ENCODE measurements at places on chromosomes 1 and 21. TPM values are rescaled to one million over a fixed set of nuclear protein-coding genes. Genes with fewer than 3 reads are reported as not detected.

Gene CD244
- 2.0 TPM for total RNA-seq

Gene FCAMR
- total RNA-seq: not detected

Gene COL8A2
- total RNA-seq: not detected

GRCh38 chr1:90044346-90044745, 49.4 kb downstream of the ZNF326 start:
- DNase-seq: no peak

DNA sequence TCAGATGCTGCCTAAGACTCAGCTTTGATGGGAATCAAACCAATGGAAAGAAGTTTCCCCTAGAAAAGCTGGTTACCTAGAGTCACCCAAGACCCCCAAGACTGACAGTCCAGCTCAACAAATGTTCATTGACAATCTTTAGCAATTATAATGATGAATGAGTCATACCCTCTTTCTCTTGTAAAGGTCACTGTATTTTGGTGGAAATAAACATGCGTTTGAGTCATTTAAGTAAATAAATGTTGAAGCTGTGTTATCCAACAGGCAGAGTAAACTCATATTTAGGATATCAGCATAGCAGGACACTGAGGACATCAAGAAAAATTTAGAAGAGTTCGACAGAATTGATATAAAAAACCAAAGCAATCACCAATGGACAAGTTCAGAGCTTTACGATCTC, 295.9 kb downstream of the RGS7 start:
- no peak for DNase-seq

GRCh38 chr1:64092851-64093371, 110.5 kb upstream of the UBE2U start:
- DNase-seq: no peak

- DNase-seq: no peak
Observed at GRCh38 chr21:44666401-44667320, at the start of gene KRTAP12-2. TSS of gene KRTAP12-2 (minus strand) at chr21:44666927. CDS start at chr21:44666886, 41 bp downstream.

- DNase-seq: no peak
Observed at GRCh38 chr21:43021756-43022600, 47.6 kb downstream of the PKNOX1 start.

- DNase-seq: no peak
Observed at GRCh38 chr1:215507119-215507518, 60.0 kb upstream of the KCTD3 start.

Data from activated CD4-positive, alpha-beta memory T cell treated with anti-CD3 and anti-CD28 coated beads, Interleukin-2, amount 10 ng/mL, durations not matched to agents 7 days and 5 days (primary cell).